ENCODE measurements at places on chromosomes 12 and 14. TPM values are rescaled to one million over a fixed set of nuclear protein-coding genes. Genes with fewer than 3 reads are reported as not detected.

- H3K4me1 ChIP-seq: no peaks in the 10 kb centered on the region
- no peak overlapping the region for H3K4me3 ChIP-seq
- H3K27me3 ChIP-seq: no peaks in the 10 kb centered on the region
- no peaks in the 10 kb centered on the region for H3K36me3 ChIP-seq
- DNase-seq: no peak
Measured at GRCh38 chr14:58772116-58772515, 134.4 kb downstream of the DACT1 start.

DNA sequence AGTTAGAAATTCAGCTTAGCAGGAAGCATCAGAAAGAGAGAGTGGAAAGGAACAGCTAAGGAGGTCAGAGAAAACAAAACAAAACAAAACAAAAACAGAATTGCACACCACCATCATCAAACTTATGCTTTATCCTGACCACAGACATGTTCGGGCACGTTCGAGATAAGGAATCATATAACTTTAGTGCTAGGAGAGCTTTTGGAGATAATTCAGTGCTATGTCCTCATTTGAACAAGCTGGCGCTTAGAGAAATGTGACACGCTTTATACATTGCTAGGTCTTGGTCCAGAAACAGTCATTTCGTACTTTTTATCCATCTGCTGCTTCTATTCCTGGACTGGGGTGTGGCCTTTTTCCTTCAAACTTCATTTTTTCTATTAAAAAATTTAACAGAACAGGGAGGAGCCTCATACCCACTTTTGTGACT lies 213.1 kb downstream of the PTPRO start:
- no peaks in the 10 kb centered on the region for H3K27me3 ChIP-seq

The SLC7A7 gene
- total RNA-seq: 4.7 TPM

The STX2 gene
- total RNA-seq: 31.2 TPM

DNA sequence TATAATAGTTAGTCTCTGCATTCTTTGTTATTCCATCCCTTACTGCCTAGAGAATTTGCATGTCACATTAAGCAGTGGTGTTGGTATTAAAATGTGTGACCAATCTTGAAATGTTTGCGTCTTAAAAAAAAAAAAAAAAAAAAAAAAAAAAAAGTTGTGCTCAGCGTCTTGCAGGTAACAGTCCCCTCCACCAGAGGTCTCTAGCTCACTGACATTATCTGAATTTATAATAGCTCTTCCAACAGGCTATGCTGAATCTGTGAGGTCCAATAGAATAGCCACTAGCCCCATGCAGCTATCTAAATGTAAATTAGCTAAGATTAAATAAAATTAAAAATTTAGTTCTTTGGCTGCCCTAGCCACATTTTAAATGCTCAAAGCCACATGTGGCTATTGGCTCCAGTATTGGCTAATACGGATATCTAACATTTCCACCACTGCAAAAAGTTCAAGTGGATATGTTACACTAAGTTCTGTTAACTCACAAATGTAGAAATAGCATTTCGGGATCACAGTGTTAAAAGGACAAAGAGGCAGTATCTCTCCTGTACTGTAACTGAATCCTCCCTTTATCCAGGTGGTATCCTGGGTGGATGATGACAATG lies 28.7 kb downstream of the NKX2-8 start:
- DNase-seq: peak; percentile 47
- H3K4me1 ChIP-seq: no peaks in the 10 kb centered on the region
- no peaks in the 10 kb centered on the region for H3K36me3 ChIP-seq
- H3K27ac ChIP-seq: no peak overlapping the region
- no peak overlapping the region for H3K4me3 ChIP-seq

- H3K36me3 ChIP-seq: no peaks in the 10 kb centered on the region
- no peak for DNase-seq
- no peaks in the 10 kb centered on the region for H3K4me1 ChIP-seq
- H3K4me3 ChIP-seq: no peak overlapping the region
Measured at GRCh38 chr12:41795051-41795600, 349.5 kb downstream of the GXYLT1 start.

DNA sequence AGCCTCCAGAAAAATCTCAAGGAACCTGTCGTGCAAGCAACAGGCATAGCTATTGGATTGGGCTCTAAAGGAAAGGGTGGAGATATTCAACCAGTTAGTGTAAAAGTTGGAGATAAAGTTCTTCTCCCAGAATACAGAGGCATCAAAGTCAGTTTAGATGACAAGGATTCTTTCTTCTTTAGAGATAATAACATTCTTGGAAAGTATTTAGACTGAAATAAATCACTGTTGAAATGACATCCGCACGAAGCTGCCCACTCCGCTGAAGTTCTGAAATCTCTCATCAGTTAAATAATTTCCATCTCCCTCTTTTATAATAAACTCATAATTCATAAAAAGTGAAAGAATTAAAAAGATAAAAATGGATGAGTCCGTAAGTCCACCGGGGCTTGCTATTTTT lies 1354.9 kb upstream of the TMEM132C start:
- H3K27me3 ChIP-seq: no peaks in the 10 kb centered on the region
- no peak overlapping the region for H3K4me3 ChIP-seq
- H3K4me1 ChIP-seq: no peaks in the 10 kb centered on the region
- H3K27ac ChIP-seq: no peak overlapping the region
- H3K36me3 ChIP-seq: no peaks in the 10 kb centered on the region

DNA sequence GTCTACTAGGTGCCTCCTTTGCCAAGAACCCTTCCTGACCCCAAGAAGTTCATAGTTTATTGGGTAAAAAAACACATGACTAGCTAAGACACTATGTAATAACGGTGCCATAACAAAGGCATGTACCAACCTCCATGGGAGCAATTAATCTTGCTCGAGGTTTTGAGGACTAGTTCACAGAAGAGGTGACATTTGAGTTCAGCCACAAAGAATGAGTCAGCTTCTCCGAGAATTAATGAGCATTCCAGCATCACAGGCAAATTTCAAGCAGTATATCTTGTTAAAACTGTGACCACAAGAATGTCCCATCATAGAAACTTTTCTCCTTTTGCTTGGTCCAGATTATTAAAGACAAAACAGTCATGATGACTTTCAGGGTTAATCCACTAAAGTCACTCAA lies 113.0 kb upstream of the RAP1B start:
- peak overlapping the region; percentile 80 for H3K27ac ChIP-seq
- peaks cover 31% of the 10 kb centered on the region for H3K4me1 ChIP-seq
- no peaks in the 10 kb centered on the region for H3K36me3 ChIP-seq

- H3K4me1 ChIP-seq: no peaks in the 10 kb centered on the region
- H3K27ac ChIP-seq: no peak overlapping the region
- H3K27me3 ChIP-seq: peaks cover 33% of the 10 kb centered on the region
- no peak overlapping the region for H3K4me3 ChIP-seq
Measured at GRCh38 chr14:37580146-37580545, 14.9 kb downstream of the FOXA1 start.

DNA sequence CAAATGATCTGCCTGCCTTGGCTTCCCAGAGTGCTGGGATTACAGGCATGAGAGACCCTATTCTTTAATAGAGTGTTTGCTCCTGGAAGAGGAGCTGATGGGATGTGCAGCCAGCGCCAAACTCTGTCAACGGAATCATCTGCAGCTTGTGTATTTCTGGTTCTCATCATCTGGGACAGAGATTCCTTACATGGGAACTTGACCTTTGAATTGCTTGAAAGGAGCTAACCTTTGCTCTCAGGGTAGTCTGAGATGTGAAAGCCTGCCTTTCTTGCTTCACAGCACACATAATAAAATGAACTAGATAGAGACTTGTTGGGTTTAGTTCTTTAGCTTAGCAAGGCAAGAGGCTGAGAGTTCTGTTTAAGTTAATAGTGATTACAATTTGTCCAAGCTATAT lies 120.0 kb downstream of the OTOGL start:
- no peak for DNase-seq
- H3K27ac ChIP-seq: no peak overlapping the region
- no peaks in the 10 kb centered on the region for H3K4me1 ChIP-seq
- no peaks in the 10 kb centered on the region for H3K27me3 ChIP-seq
- no peak overlapping the region for H3K4me3 ChIP-seq
- H3K36me3 ChIP-seq: no peaks in the 10 kb centered on the region

GRCh38 chr12:68790081-68790951 lies 17.7 kb upstream of the MDM2 start:
- no peaks in the 10 kb centered on the region for H3K27me3 ChIP-seq
- no peak overlapping the region for H3K27ac ChIP-seq
- H3K4me1 ChIP-seq: peaks cover 22% of the 10 kb centered on the region

- no peak for DNase-seq
- H3K4me1 ChIP-seq: no peaks in the 10 kb centered on the region
- H3K27ac ChIP-seq: no peak overlapping the region
Measured at GRCh38 chr12:33734871-33735270, 287.4 kb upstream of the ALG10 start.

- no peaks in the 10 kb centered on the region for H3K27me3 ChIP-seq
- H3K4me1 ChIP-seq: peaks cover 60% of the 10 kb centered on the region
- H3K36me3 ChIP-seq: peaks cover 28% of the 10 kb centered on the region
Measured at GRCh38 chr14:50773632-50774541, 57.1 kb downstream of the NIN start.
